Activated CD4-positive, CD25-positive, alpha-beta regulatory T cell treated with anti-CD3 and anti-CD28 coated beads, Interleukin-2, amount 50 U/mL, for 72 hours (primary cell): ENCODE measurements at places on chromosomes 2 and 18.

DNA sequence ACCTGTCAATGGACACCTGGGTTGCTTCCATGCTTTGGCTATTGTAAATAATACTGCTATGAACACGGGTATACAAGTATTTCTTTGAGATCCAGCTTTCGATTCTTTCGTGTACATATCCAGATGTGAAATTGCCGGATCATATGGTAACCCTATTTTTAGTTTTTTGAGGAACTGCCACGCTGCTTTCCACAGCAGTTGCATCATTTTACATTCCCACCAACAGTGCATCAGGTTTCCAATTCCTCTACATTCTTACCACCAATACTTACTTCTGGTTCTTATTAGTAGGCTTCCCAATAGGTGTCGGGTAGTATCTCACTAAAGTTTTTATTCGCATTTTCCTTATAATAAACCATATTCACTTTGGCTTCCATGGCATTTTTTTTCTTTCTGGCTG, 69.6 kb downstream of the PID1 start:
- DNase-seq: no peak

GRCh38 chr2:42127425-42128424, 41.4 kb upstream of the EML4 start:
- no peak for DNase-seq

- DNase-seq: no peak
Observed at GRCh38 chr2:218332920-218333645, 23.6 kb upstream of the CATIP start.

GRCh38 chr2:145036421-145037011, 516.6 kb upstream of the ZEB2 start:
- no peak for DNase-seq

- DNase-seq: no peak
Observed at GRCh38 chr18:7233134-7233810, 2.4 kb downstream of the LRRC30 start.

DNA sequence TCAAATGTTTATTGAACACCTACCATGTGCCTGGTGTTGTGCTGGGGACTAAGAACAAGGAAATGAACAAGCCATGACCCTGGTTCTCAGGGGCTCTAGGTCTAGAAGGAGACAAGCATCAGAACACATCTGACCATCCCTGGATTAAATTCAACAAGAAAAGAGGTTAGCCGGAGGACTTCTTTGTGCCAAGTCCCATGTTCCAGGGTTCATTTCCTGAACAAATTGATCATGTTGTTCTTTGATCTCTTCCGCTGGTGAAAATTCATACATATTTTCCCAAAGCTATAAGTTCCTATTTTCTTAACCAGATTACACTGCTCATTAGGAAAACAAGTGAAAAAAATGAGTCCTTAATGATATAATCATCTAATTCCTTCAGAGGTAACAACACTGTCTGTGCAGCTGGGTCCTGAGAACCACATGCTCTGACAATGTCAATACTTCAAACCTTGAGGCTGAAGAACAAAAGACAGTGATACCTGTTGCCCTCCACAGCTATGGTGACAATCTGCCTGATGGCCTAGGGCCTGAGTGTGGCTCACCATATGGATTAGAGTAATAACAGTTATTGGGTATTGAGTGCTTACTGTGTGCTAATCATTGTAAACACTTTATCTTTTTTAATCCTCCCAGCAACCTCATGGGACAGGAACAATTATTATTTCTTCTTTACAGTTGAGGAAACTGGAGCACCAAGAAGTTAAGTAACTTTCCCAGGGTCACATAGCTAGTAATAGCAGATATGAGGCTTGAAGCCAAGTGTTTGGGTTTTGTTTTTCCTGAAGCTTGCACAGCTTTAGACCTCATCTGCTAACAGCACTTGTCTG, 24.6 kb upstream of the INO80C start:
- DNase-seq: no peak

DNA sequence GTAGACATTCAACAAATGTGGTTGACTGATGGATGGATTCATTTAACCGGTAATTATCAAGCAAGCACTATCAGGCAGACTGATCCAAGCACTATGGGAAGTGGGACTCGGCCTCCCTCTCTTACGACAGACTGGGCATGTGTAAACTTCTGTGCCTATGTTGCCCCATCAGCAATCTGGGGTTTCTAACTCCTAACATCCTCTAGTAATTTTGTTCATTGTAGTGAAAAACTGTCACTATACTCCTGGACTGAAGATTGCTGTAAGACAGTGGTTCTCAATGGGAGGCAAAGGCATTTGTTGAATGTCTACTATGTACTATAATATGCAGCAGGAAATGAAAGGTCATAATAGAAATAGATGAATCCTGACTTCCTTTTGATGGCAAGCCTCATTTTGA, 51.2 kb upstream of the CREB1 start:
- DNase-seq: no peak

DNA sequence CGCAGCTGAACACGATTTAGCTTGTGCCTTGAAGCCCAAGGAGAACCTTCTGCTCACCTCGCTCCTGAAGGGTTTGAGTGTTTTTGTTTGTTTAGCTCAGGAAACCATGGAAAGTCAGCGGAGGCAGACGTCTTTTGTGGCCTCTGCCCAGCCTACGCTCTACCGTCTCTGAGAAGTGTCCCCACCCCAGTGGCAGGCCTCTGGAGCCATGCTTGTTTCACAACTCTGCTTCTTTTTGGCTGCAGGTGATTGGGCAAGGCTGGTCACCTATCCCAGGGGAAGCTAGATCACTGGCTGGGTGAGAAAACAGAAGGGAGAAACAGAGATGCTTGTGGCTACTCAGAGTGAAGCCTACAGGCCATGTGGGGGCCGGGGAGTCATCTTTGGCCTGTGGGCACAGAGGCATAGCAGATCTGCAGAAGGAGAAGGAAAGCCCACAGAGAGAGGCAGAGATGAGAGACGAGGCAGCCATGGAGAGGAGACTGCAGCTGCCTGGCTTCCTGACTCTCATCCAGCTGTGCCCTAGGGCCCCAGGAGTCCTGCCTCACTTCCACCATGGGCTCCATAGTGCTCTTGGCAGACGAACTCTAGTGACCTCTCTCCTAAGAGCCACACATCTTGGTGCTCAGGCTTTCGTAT, 50.1 kb downstream of the CIB4 start:
- DNase-seq: peak; percentile 11

GRCh38 chr2:174882416-174882815, 118.1 kb upstream of the CHRNA1 start:
- no peak for DNase-seq

DNA sequence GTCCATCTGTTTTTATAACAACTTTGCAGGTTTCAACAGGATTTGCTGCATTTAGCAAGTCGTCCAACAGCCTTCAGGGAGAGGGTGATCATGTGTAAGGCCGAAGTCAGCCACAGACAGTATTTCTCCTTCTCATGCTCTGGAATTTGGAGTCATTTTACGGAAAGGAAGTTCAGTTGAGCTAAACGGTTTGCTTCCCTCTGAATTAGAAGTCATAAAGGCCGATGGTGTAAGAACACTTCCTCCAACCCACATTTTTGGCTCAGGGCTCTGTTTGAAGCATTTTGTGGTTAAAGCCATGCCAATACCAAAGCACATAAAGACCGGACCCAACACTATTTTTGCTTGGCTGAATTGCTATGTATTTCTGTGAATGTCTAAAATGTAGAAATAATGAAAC, 129.5 kb downstream of the TMEM182 start:
- DNase-seq: no peak

- peak; percentile 26 for DNase-seq
Observed at GRCh38 chr2:238108423-238109183, 8.5 kb downstream of the ESPNL start.

DNA sequence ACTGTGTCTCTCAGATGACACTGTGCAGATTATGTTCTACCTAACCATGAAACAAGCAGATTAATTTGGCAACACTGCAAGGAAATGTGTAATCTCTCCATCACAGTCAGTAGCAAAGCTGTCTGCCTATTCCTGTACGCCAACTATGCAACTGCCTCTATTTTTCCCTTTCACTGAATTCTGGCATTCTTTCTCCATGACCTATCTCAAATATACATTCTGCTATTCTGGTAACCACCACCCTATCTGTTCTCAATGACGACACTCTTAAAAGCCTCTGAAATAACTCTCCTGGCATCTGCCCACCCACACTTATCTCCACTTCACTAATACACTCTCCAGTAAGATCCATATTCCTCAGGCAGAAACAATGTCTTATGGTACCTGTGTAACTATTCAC, 78.7 kb downstream of the ABCA12 start:
- DNase-seq: no peak

DNA sequence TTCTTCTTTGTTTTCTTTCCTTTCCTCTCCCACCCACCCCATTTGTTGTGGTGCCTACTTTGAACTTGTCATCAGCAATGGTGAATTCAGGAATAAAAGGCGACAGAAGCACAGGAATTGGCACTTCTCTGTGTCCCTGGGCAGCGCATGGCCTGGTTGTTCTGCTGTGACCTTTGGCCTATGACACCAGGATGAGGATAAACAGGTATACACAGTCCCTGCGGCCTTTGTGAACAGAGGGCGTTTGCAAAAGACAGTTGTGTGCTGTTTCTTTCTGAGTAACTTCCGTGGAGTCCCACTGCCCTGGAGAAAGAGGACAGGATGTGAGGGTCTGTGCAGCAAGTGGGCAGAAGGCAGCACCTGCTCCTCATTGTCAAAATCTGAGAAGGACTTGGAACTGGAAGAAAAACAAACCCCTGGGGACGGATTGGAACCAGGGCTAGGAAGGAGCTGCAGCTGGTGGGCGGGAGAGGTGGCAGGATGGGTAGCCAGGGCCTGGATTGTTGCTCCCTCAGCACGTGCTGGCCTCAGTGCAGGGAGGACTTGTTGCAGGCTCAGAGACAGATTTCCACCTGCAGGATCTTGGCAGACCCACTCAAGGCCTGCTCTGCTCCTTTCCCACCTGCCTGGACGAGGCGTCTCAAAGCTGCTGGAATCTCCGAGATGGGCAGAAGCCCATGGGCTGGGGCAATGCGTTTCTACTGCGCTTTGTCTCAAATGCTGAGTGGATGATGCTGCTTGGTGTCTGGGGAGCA, 159.5 kb downstream of the ACKR3 start:
- no peak for DNase-seq

GRCh38 chr2:178163911-178164310, 30.4 kb upstream of the OSBPL6 start:
- no peak for DNase-seq

DNA sequence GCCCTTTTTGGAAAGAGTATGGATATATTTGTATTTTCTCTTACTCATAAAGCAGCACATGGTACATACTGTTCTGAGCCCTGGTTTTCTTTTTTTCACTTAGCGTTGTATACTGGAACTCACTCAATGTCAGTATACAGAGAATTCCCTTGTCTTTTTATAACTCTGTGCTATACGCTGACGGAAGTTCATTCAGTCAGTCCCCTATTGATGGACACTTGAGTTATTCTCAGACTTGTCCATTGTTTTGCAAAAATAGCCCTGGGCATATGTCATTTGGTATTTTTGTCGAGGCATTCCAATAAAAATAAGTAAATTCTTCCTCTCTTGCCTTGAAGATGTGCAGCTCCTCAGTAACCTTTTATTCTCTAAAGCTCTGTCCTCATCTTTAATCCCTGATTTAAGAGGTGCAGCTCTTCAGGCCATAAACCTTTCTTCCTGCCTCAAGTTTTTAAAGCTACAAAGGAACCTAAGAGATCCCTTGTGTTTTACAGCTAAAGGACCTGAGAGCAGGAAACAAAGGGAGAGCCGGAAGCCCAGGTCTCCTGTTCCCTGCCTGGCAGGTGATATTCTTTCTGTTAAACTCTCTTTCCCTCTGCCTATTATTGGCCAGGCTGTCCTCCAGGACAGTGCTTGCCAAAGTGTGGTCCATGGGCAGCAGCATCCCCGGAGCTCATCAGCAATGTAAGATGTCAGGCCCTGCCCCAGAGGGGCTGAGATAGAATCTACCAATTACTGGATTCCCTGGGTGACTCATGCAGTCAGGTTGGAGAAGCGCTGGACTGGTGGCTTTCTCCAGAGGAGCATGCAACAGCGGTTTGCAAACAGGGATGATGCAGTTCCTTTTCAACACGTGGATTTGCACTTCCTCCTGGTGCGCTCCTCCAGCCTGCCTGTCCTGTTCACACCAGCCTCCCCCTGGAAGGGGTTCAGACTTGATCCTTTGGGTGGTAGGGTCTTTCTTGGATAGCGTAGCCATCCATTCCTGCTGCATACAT, 158.0 kb downstream of the NEDD4L start:
- DNase-seq: no peak

GRCh38 chr18:48229552-48229981, 179.6 kb downstream of the ZBTB7C start:
- no peak for DNase-seq

DNA sequence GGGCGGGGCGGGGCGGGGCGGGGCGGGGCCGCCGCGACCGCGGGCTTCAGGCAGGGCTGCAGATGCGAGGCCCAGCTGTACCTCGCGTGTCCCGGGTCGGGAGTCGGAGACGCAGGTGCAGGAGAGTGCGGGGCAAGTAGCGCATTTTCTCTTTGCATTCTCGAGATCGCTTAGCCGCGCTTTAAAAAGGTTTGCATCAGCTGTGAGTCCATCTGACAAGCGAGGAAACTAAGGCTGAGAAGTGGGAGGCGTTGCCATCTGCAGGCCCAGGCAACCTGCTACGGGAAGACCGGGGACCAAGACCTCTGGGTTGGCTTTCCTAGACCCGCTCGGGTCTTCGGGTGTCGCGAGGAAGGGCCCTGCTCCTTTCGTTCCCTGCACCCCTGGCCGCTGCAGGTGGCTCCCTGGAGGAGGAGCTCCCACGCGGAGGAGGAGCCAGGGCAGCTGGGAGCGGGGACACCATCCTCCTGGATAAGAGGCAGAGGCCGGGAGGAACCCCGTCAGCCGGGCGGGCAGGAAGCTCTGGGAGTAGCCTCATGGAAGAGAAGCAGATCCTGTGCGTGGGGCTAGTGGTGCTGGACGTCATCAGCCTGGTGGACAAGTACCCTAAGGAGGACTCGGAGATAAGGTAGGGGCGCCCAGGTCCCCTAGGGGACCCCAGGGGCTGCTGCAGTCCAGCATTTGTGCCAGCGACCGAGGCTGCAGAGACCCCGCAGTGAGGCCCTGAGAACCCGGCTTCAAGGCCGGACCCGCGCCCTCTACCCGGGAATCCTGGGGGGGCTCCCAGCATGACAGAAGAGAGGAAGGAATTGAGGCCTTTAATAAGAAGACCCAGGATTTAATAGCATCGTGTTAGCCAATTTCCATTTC, at the start of gene KHK:
Gene KHK (plus strand): TSS at position 49 of the 870 bp plus-strand sequence. CDS start 488 bp downstream, at position 537.
- no peak for DNase-seq

GRCh38 chr2:25330273-25330672, 11.5 kb downstream of the DNMT3A start:
- no peak for DNase-seq

GRCh38 chr2:17380003-17380402, 138.2 kb downstream of the RAD51AP2 start:
- DNase-seq: no peak

GRCh38 chr2:128272601-128273468, 45.8 kb downstream of the HS6ST1 start:
- DNase-seq: no peak

- no peak for DNase-seq
Observed at GRCh38 chr2:26566081-26566375, 75.1 kb downstream of the CIB4 start.

- no peak for DNase-seq
Observed at GRCh38 chr2:19336781-19337180, 21.6 kb downstream of the OSR1 start.

- no peak for DNase-seq
Observed at GRCh38 chr2:1972011-1972410, 227.7 kb upstream of the PXDN start.
